ENCODE measurements at places on chromosomes 6 and 20.

- no peak for DNase-seq
Observed at GRCh38 chr6:149357726-149358538, 40.4 kb downstream of the TAB2 start.

DNA sequence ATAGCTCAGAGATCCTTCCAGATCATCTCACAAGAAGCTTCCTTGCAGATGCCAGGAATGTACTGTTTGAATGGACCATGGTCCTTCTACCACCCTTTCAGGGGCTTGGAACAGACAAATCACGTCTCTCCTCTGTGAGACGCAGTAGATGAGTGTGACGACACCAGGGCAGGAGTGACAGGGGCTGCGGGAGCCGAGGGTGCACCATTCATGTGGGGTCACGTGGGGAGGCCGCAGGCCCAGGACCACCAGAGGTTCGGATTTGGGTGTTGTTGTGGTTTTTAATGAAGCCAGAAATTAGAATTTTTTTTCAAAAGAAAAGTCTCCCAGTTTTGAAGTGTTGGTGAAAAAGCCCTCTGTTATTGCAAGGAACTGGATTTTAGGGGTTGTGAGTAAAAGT lies 79.2 kb downstream of the PREX1 start:
- DNase-seq, result no peak

DNA sequence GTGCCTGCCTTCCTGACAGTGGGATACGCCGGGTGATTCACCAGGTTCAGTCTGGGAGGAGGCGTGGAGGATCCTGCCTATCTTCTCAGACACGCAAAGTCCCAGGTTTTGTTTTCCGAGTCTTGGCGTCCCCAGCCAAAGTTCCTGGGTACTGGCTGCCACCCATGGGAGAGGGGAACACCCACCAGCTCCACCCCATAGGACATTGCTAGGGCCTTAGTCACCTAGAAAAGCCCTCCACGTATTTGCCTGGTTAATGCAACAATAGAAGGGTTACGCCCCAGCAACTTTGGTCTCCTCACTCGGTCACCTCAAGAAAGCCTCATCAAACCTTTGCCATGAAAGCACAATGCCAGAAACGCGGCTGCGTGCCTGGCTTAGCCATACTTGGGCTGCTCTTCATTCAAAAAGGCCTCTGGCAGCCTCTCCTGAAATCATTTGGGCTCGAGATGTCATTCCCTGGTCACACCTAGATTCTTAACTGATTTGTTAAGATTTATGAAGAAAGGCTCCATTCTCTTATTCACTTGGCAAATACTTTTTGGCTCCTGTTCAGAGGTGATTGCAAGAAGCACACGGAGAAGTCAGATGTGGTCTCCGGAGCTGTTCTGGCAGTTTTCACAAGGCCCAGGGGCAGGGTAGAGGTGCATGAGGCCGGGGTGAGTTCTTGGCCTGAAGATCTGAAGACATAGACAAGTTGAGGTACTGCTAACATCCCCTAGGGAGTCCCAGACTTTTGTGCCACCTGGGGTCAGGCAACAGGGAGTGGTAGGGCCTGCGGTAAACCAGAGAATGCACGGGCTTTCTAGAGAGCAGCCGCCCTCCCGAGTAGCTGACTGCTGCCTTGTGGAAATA lies 35.5 kb upstream of the ZNF133 start:
- no peak for DNase-seq

DNA sequence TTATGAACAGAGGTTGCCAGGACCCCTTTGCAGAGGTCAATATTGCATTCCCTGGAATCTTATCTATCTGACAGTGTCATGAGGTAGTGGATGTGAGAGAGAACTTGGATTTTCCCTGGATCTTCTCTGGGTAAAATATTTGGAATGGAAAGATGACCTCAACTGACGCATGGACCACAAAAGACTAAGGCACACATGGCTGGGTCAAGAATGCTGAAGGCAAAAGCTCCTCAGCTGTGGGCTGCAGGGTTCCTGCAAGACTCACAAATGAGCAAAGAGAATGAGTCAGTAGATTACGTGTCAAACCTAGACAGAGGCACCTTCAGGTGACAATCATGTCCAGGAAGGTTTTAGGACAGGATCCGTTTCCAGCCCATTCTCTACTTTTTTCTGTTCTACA lies 484.0 kb downstream of the C6orf118 start:
- DNase-seq, result no peak

DNA sequence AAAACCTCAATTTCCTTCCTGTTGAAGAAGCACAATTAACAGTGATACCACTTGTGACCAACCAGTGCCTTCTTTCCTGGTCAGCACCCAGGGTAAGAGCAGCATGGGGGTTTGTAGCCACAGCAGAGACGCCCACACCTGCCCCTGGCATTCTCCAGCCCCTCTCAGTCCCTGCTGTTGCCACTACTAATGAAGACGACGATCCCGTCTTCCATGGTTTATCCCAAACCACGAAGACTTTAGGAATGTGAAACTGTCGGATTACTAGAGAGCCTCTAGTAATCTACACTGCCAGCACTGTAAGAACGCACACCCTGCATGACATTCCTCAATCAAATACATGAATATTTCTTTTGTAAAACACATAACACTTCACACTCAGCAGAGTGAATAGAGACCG lies 60.0 kb downstream of the GINS1 start:
- DNase-seq, result no peak

GRCh38 chr6:98678481-98678880 lies 155.9 kb upstream of the POU3F2 start:
- DNase-seq, result no peak

GRCh38 chr6:116366740-116367275 lies 3.9 kb upstream of the DSE start:
- no peak for DNase-seq

DNA sequence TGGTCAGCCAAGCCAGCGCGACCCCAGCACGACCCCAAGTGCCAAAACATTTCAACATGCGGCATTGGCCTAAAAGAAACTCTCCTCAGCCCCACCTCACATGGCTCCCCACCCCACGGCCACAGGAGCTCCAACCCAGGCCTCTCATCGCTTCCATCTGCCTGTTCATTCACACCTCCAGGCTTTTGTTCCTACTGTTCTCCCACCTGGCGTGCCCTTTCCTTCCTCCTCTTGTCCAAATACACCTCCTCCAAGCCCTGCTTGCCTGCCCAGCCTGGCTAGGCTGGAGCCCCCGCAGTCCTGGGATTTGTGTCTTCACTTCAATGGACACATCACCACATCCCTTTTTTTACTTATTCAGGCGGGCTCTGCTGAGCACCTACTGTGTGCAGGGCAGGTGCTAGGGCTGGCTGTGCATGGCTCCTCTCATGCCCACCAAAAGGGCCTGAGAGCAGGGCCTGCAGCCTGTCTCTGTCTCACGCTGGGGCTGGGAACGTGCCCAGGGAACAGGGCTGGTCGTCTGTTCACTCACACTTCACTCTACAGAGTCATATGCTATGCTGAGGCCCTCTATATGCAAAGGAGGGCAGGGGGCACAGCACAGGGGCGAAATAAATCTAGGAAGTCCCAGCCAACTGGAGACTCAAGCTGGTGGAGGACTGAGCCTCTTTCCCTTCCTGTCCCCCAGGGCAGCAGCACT lies 61.1 kb downstream of the GRM4 start:
- no peak for DNase-seq

GRCh38 chr20:1489325-1489724 lies 1.9 kb downstream of the SIRPB2 start:
- DNase-seq, result no peak

Data from testis (tissue), 5 donors.